ENCODE measurements at places on chromosomes 13 and 19. TPM values are rescaled to one million over a fixed set of nuclear protein-coding genes. Genes with fewer than 3 reads are reported as not detected.

Gene TNNI3
- not detected for total RNA-seq

Gene PLIN5
- total RNA-seq = not detected

DNA sequence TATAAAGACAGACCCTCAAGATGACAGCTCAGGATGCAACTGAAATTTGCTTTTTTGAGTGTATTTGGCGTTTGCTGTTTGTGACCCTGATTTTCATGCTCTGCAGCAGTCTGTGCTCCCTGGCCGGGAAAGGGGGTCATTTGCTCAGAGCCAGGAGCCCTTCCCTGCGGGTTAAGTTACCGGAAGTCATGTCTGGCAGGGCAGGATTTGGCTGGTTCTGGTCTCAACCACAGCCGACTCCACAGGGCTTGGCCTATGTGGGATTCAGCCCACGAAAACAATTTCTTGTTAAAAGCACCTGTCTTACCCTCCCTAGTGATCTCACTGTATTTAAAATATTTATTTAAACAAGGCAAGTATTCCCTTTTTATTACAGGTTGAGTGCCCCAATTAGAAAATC lies 22.6 kb downstream of the MCF2L start:
- no peak for ATAC-seq

GRCh38 chr19:11478167-11479089 lies 2.4 kb downstream of the ELAVL3 start:
- no peak for ATAC-seq

GRCh38 chr13:35129500-35129899 lies 187.4 kb downstream of the NBEA start:
- ATAC-seq = no peak

Gene SHANK1
- not detected for total RNA-seq
